Brain (organoid and tissue), 16 donors: ENCODE measurements at places on chromosomes 2 and 18.

GRCh38 chr2:16129716-16130540, 189.6 kb downstream of the MYCN start:
- no peak for DNase-seq

DNA sequence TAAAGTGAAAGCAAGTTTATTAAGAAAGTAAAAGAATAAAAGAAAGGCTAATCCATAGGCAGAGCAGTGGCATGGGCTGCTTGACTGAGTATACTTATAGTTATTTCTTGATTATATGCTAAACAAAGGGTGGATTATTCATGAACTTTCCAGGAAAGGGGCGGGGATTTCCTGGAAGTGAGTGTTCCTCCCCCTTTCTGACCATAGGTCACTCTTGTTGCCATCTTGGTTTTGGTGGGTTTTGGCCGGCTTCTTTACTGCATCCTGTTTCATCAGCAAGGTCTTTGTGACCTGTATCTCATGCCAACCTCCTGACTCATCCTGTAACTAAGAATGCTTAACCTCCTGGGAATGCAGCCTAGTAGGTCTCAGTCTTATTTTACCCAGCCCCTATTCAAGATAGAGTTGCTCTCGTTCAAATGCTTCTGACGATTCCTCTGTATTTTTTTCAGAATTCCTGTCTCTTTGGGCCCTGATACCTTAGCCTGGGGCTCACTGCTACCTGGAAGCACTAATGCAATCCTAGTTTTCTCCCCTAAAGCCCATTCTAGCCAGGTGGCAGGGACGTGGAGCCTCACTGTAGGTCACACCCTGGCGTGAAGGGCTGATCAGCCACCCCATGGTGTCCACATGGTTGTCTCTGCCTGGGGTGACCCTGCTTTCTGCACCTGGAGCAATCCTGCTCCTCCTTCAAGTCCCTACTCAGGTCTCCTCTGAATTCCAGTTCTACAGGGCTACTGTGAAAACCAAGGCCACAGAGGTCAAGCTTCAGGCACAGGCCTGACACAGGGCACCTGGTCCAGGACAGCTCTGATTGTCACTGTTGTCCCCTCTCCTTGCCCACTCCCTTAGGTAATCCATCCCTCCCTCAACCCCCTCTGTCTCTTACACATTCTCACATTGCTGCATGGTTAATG, 6.0 kb upstream of the SLC35F6 start:
- no peak for DNase-seq

- no peak for DNase-seq
Measured at GRCh38 chr2:98734162-98734561, 3.2 kb upstream of the MGAT4A start.

- DNase-seq: peak; percentile 90
Measured at GRCh38 chr2:225399504-225399903, at the start of gene NYAP2. TSS of gene NYAP2 (plus strand) at chr2:225399710. CDS start at chr2:225408881, 9,171 bp downstream.

DNA sequence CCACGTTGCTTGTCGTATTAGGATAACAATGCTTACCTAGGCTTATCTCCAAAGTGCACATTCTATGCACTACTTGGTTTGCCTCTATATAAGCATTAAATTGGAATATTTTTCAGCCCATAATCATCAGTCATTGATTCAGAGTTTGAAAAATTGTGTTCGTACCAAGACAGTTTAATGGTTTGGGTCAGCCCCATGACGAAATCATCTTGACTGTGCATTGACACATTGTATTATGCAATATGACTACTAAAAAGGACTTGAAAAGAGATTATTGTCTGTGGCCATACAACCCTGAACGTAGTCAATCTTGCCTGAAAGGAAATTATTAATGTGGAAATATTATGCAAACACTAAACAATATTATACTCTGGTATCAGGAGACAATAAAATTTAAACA, 141.3 kb downstream of the EML6 start:
- no peak for DNase-seq

- DNase-seq: no peak
Measured at GRCh38 chr18:9822587-9823185, 63.1 kb upstream of the TXNDC2 start.

DNA sequence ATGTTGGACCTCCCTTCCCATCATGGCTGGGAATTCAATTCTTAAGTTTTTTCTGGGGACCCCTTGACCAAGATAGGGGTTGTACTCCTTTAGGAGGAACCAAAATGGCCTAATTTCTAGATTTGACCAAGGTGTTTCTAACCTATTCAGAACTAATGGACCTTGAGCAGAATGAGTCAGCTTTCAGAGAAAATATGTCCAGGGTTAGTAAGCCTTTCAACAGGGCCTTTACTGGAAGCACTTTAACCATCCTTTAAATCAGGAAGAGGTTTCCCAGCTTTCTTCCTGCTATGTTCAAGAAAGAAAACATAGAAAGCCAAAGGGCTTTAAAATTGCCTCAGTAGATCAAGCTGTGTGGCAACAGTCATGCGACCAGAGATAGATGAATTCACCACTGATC, 1184.9 kb upstream of the ACVR2A start:
- no peak for DNase-seq

DNA sequence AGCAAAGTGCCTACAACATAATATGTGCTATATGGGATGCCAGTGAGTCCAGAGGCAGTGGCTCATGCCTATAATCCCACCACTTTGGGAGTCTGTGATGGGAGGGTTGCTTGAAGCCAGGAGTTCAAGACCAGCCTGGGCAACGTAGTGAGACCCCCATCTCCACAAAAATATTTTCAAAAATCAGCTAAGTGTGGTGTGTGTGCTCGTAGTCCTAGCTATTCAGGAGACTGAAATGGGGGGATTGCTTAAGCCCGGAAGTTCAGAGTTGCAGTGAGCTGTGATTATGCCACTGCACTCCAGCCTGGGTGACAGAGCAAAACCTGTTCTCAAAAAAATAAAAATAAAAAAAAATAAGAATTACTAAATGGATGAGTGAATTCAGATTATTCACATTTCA, 23.4 kb downstream of the OTX1 start:
- DNase-seq: no peak
